ENCODE measurements at places on chromosomes 1 and 21.

GRCh38 chr1:18481190-18481920, 625 bp downstream of the KLHDC7A start:
- no peak for DNase-seq

DNA sequence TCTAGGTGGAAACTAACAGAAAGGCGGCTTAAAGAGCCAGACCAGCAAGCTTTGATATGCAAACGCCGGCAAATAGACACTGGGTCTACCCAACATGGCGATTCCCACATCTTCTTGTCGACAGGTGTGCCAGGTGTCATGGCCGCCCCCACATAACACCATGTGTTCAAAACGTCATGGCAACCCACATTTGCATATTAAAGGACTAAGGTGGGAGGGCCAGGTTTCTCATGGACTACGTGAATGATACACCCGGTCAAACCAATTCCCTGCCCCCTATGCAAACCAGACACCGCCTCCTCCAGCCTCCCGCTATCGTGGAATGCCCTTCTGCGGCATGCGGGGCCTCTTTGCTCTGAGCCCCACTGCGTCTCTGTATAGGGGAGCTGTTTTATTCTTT, 41.3 kb downstream of the ICOSLG start:
- no peak for DNase-seq

GRCh38 chr1:192810253-192810880, 1.5 kb downstream of the RGS2 start:
- no peak for DNase-seq

GRCh38 chr1:9100471-9101043, 28.3 kb downstream of the GPR157 start:
- no peak for DNase-seq

GRCh38 chr1:173241528-173242347, 34.6 kb upstream of the TNFSF4 start:
- DNase-seq, result no peak

DNA sequence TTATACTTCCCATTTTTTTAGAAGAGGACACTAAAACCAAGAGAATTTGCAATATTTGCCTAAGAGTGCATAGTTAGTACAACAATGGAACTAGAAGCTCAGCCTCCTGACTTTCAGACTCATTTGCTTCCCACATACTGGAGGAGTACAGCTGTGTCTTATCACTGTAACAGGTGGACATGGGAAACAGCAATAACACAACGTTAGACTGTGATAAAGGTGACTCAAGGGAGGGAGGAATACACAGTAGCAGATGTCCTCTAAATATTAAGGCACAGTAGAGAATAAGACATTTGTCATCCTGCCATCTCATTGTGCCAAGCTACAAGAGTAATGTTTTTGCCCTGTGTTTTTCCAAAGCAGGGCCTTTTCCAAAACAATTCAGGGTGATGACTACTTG, 55.4 kb upstream of the JAK1 start:
- no peak for DNase-seq

- DNase-seq, result no peak
Measured at GRCh38 chr1:69523461-69523860, 44.3 kb upstream of the LRRC7 start.

Data from urothelium cell line (cell line).